ENCODE measurements at places on chromosomes 11 and 22.

GRCh38 chr22:29391546-29391945, 3.2 kb upstream of the AP1B1 start:
- DNase-seq = no peak

DNA sequence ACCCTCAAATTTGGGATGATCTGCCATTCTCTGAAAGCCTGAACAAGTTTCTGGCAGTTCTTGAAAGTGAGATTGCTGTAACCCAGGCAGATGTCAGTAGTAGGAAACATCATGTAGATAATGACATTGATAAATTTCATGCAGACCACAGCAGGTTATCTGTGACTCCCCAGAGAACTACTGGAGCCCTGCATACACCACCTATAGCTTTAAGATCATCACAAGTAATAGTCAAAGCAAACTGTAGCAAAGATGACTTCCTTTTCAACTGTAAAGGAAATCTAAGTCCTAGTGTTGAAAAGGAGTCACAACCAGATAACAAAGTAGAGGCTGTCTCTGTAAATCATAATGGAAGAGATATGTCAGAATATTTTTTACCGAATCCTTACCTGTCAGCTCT, 31.0 kb downstream of the DDIAS start:
- no peak for DNase-seq

DNA sequence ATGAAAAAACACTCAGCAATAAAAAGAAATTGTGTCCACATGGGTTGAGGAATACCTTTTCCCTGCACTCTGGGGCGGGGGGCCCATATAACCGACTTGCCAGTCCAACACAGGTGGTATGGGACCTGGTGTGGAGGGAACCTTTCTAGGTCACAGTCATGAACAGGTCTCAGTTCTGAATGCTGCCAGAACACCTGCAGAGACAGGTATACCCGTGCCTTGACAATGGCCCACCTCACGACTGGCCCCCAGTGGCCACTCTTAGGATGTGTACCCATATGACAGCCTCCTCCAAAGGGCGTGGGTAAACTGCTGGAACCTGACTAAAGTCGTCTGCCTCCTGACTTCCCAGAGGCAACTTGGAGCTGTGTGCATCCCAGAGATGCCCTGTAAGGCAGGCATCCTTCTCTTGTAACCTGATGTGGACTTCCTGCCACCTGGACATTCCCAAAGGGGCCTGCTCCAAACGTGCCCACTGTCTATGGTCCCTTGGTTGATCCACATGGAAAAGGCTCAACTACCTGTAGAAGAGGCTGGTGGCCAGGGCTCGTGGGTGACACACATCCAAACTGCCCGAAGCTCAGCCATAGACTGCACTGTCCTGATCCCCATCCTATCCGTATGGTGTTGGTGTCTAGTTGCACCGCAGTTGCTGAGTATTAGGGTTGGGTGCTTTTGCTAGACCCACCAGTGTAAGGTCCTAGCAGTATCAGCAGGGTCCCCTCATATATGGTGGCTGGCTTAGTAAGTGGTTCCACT, 859.3 kb downstream of the BRD1 start:
- DNase-seq = no peak

GRCh38 chr22:17098379-17098819, 13.6 kb downstream of the IL17RA start:
- peak; percentile 46 for DNase-seq

- no peak for DNase-seq
Measured at GRCh38 chr11:70252844-70253243, 17.6 kb upstream of the PPFIA1 start.

- DNase-seq = no peak
Measured at GRCh38 chr22:29442976-29443375, 4.6 kb downstream of the RFPL1 start.

DNA sequence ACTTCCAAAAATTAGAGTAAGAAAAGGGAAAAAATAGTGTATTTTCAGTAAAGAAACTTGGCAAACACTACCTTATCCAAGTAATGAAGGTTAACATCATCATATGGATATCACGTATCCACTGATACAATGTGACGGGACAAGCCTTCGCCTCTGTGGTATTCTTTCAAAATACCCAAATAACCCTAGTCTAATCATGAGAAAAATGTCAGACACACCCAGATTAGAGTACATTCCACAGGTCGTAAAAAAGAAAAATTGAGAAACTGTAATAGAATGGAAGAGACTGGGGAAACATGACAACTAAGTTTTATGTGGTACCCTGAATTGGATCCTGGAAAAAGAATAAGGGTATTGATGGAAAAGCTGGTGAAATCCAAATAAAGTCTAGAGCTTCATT, 48.9 kb downstream of the NARS2 start:
- no peak for DNase-seq

GRCh38 chr11:4092026-4092425, 2.6 kb upstream of the RRM1 start:
- peak; percentile 38 for DNase-seq

DNA sequence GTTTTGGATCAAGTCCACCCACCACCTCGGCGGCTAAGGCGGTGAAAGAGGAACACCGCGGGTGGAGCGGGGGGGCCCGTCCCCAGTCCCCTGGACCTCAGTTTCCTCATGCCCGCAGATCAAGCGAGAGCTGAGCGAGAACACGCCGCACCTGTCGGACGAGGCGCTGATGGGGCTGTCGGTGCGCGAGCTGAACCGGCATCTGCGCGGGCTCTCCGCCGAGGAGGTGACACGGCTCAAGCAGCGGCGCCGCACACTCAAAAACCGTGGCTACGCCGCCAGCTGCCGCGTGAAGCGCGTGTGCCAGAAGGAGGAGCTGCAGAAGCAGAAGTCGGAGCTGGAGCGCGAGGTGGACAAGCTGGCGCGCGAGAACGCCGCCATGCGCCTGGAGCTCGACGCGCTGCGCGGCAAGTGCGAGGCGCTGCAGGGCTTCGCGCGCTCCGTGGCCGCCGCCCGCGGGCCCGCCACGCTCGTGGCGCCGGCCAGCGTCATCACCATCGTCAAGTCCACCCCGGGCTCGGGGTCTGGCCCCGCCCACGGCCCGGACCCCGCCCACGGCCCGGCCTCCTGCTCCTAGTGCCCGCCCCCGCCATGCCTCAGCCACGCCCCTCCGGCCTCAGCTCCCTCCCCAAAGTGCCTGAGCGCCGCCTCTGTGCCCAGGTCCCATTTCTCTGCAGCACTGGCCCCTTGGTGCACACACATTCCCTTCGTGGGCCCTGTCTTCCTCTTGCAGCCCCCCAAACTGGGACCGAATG, 12.7 kb downstream of the MAFF start:
- DNase-seq = peak; percentile 82

- DNase-seq = no peak
Measured at GRCh38 chr22:24559471-24559870, 3.7 kb downstream of the SNRPD3 start.

Measured in CD4-positive, alpha-beta T cell treated with Interleukin-4 for 4 hours (primary cell).